EL (cell line): ENCODE measurements at places on chromosomes 3 and 15.

- DNase-seq = no peak
Observed at GRCh38 chr15:44812029-44812517, 75.7 kb downstream of the TRIM69 start.

GRCh38 chr3:153404157-153404556 is 242.1 kb downstream of the RAP2B start:
- no peak for DNase-seq

- no peak for DNase-seq
Observed at GRCh38 chr15:64901914-64902313, 9.8 kb upstream of the ANKDD1A start.

DNA sequence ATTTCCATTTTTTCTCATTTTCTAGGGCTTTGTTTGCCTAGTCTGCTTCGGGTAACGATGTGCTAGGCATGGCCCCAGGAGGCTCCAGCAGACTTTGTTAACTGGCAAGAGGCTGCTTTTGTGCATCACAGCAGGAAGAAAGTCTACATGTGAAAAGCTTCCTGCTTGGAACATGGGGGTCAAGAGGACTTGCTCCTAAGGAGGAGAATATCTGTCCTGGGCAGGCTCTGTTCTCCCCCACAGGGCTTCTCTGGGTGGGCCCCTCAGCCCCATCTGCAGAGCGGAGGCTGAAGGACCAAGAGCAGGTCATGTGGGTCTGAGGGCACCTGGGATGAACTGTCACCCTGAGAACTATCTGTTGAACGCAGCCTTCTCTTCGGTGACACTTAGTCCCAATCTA is 94.7 kb downstream of the CCNL1 start:
- DNase-seq = no peak

GRCh38 chr3:68482565-68482964 is 449.8 kb downstream of the TAFA4 start:
- no peak for DNase-seq

DNA sequence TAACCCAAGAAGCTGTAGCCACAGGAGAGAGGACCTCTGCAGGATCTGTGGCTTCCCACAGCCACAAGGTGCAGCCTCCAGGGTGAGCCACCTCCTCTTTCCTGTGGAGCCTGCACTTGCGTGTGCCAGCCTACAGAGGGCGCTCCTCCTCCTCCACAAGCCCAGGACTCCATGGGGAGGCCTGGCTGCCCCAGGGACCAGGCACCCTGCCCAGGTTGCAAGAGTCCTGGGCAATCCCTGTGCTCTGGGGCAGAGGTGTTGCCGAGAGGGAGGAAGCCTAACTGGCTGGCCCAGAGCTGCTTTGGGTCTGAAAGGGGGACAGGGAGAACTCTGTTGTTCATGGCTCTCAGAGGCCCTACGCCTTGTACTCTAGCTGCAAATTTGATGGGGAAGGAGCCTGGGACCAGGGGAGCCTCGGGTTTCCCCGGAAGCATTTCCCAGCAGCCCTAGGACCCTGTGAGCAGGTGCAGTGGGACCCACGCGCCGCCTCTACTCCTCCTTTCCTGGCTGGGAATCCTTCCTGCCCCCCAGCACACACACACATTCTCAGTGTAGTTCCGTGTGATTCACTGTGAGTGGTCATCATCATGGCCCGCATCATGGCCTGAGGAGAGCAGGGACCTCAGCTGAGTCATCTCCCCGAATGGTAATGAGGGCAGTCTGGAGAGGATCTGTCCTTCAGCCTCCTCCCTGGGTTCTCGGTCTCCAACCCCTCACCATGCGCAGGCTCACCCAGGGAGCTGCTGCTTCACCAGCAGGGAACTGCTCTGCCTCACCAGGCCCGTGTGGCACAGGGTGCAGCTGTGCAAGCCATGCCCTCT is 24.3 kb downstream of the TBC1D21 start:
- DNase-seq = peak; percentile 98
